ENCODE measurements at places on chromosomes 12 and 14.

- no peak for DNase-seq
These were observed 566.6 kb downstream of the RPS29 start for GRCh38 chr14:49019467-49020115.

DNA sequence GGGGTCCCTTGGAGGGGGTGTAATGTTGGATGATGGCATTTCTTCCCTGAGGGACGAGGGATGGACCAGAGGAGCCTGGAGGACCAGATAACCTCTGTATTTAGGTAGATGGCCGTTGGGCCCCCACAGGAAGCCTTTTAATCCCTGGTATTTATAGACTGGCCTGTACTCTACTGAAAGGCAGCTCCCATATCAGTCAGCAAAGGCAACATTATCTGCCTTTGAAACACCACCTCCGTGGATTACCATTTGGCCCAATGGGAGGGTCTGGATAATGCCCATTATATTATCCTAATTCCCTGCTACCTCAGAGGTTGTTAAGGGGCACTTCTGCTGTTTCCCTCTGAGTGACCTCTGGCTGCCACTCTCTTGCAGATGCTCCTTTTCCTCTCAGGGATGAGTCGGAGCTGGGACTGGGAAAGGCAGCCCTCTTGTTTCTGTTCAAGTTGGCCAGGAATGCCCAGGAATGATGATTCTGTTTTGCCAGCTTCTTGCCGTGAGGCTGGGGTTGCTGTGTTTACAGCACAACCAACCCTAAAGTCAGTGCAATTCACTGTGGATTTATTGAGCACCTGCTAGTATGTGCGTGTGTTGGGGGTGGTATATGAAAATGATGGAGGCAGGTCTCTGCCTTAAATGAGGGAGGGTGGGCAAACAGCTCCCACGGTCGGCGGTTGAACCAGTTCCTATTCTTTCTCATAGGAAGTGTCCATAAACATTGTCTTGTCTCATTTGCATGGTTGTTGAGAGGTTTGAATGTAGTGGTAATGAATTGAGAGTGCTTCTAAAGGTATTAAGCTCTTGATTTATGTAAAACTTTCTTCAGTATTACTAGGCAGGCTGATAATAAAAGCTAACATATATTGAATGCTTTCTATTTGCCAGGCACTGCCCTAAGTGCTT is 18.1 kb downstream of the SUSD6 start:
- no peak for DNase-seq

DNA sequence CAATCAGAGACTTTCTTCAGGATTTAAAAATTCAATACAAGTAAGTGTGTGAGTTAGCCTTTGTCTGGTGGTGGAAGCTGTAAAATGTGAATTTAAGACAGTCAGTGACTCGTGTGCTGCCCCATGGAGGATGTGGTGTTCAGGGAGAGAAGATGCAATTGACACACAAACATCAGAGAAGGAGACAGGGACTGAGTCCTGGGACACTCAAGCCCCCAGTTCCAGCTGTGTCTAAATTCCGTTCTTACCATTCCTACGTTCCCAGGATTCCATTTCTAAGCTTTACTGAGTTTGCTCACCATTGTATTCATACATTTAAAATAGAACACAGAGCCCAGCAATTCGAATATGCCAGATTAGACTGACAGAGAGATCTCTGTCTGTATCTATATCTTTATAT is 67.6 kb downstream of the C12orf56 start:
- no peak for DNase-seq

DNA sequence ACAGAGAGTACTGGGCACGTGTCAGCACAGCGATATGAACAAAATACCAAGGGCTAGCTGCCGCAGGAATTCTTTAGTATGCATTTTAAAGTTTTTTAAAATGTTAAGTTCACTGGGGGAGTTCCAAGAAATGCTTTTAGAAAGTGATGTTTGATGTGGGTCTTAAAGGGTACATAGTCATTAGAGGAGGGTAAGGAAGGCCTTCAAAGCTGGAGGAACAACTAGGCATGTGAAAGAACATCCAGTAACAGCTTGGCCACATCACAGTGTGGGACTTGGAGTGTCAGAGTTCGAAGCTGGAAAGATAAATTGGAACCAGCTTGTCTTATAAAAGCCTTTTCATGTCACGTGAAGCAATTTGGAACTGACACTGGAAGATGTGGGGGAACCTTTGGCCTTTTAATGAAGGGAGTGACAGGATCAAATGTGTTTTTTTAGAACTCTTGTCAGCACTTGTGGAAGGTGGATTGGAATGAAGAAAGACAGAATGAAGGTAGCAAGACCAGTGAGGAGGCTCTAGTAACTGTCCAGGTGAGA is 57.7 kb downstream of the WDR20 start:
- DNase-seq, result no peak

DNA sequence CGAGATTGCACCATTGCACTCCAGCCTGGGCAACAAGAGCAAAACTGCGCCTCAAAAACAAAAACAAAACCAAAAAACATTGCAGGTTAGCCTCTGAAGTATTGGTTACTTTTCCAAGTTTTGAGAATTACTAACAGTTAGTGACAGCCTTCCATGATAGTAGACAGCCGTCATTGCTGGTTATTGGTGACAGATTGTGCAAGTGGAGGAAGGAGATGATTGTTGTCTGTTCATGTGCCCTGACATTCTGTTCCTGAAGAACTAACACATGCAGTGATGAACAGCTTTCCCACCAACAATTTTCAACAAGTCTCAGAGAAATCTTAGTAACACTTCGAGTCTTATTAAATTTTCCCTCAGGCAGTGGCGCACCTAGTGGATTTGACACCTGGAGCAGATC is 89.3 kb upstream of the NAP1L1 start:
- DNase-seq, result no peak

- DNase-seq, result no peak
These were observed 44.4 kb downstream of the ARL6IP4 start for GRCh38 chr12:123024819-123025391.

GRCh38 chr12:1157046-1157445 is 166.0 kb downstream of the ERC1 start:
- no peak for DNase-seq

DNA sequence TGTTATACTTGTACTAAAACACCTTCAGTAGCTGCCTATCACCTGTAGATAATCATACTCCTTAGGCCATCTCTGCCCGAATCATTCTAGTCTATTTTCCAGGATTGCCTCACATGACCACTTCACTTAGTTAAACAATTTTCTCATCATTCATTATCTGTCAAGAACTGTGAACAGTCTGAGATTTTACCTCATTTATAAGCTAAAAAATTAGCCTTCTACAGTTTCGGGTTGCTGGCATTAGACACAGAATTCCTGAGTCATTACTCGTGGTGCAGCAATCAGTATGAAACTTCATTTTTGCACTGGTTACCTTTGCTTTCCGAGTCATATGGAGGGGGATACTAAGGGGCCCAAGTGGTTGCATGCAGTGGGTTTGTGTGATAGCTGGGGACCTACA is 57.6 kb upstream of the OTOGL start:
- DNase-seq, result no peak

DNA sequence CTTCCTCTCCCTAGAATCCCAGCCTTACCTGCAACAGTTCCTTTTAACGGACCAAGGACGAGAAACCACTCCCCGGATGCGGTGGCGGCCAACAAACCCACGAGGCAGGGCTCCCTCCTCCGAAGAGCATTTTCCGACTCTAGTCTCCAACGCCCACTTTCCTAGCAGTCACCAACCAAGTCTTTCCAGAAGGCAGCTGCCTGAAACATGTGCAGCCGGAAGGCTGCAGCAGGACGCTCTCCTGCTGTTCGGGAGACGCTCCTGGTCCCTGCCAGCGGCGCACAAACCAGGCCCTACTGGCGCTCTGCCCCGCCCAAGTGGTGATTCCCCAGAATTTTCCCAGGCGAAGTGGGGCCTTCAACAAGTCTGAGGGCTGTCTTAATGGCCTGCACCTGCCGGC is 21.1 kb upstream of the ADAM20 start:
- DNase-seq, result no peak

GRCh38 chr12:64091186-64091585 is 130.9 kb downstream of the KICS2 start:
- no peak for DNase-seq

- no peak for DNase-seq
These were observed 26.3 kb downstream of the TC2N start for GRCh38 chr14:91841065-91841464.

DNA sequence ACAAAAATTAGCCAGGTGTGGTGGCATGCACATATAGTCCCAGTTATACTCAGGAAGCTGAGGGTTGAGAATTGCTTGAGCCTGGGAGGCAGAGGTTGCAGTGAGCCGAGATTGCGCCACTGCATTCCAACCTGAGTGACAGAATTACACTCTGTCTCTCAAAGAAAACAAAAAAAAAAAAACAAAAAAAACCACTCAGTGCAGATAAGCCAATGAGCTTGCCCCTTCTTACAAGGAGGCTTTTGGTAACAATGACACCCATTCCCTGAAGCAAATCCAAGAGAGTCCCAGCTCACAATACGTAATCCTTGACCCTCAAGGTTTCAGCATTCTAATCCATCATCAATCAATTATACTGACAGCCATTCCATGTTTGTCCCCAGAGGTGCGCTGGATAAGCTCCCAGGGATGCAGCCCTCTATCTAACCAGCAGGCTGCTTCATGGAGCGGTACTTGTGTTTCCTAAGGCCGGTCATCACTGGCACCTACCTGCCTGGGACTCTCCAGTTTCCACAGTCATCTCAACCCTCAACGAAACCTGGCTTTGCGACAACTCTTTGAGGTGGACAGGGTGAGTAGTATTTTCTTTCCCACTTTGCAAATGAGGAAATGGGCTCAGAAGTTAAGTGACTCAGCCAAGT is 12.4 kb downstream of the GCN1 start:
- DNase-seq, result no peak

DNA sequence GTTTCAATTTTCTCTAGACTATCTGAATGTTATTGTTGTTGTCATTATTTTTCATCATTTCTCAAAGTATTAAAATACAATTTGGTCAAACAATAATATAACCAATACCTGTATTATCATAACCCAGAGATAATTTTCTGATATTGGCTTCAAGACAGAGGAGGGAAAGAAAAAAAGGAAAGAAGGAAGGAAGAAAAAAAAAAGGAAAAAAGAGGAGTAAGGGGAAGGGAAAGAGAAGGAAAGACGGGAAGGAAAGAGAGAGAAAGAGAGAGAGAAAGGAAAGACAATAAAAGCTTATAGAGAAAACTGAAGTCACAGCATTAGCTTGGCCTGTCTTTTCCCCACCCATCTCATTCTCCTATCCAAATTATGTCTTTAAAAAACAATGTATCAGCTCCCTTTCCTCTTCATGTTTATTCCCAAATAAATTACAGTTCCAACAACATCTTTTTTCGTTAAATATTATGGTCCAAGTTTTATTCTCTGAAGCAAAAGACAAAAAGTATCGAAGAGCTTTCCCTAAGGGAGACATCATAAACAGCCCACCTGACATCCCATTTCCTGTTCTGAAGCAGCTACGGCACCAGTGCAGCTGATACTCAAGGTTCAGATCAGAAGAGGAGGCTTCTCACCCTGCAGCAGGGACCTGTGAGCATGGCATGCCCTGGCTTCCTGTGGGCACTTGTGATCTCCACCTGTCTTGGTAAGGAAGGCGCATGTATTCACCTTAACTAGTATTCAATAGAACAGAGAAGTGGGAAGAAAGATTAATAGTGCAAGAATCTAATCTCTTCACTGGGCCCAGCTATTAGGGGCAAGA is 308.3 kb downstream of the DAD1 start:
- DNase-seq, result no peak

GRCh38 chr12:123398550-123399254 is 14.8 kb downstream of the KMT5A start:
- DNase-seq, result no peak

- DNase-seq, result no peak
These were observed 5.4 kb upstream of the EML5 start for GRCh38 chr14:88798156-88798555.

GRCh38 chr12:80777587-80777986 is 60.9 kb downstream of the MYF5 start:
- no peak for DNase-seq

GRCh38 chr14:104680056-104680805 is 9.2 kb upstream of the INF2 start:
- no peak for DNase-seq

GRCh38 chr12:109890620-109891170 is 9.4 kb upstream of the TCHP start:
- no peak for DNase-seq

DNA sequence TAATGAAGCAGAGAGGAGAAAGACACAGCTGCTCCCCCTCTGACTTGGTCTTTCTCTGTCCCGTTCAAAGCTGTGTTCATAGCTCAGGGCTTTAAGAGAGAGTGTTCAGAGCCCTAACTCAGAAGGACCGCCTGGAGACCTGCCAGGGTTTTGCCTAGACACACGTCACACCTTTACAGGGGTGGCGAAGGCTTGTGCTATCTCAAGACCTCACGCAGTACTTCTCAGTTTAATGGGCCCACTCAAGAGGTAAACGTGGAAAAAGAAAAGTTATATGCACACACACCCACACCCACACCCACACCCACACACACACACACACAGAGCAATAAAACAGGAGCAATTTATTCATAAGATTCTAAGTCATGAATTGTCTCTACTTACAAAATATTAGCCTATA is 374.3 kb downstream of the C12orf75 start:
- DNase-seq, result no peak

- DNase-seq, result no peak
These were observed 56.8 kb downstream of the BTG1 start for GRCh38 chr12:92088805-92089204.

GRCh38 chr12:76711241-76711640 is 52.7 kb upstream of the ZDHHC17 start:
- no peak for DNase-seq

DNA sequence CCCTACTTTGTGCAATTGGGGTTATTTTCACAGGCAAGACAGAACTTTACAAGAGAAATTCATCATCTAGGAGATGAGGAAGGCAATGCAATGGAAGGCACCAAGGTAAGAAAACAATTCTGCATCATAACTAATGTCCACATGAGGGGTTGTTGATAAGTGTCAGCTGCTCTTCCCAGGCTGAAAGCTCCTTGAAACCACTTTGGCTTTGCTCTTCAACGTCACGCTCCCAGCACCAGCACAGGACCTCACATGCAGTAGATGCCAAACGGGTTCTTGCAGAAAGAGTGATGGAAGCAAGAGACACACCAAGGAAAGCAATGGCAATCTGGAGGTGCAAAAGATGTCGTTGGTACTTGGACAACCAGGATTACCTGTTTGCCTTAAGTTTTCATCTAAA is 485.5 kb downstream of the BCL11B start:
- DNase-seq, result no peak

DNA sequence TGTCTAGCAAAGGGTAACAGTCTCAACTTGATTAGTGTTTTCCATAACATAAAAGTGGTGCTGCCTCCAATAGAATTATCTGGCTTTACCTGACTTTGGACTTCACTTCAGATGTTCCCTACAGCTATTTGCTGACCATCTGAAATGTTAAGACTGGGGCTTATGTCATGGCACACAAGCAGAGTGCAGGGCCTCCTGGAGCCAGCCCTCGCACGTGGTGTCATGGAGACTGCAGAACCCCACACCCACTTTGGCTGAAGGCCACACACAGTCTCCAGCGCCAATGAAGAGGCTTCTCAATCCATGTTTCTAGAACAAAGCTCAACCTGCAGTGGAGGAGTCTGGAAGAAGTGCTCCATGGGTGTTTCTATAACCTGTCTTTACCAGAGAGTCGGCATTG is 169.6 kb upstream of the FRMD6 start:
- DNase-seq, result no peak
